ENCODE measurements at places on chromosomes 11 and 22.

DNA sequence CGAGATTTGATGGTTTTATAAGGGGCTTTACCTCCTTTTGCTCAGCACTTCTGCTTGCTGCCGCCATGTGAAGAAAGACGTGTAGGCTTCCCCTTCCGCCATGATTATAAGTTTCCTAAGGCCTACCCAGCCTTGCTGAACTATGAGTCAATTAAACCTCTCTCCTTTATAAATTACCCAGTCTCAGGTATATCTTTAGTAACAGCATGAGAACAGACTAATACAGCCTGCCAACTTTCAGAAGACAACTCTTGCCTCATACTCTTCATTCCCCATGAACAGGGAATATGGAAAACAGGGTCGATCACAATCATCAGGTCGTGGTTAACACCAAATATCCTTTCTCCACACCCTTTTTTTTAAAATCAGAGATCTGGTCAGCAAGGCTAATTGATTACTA is 83.0 kb downstream of the MPPED2 start:
- DNase-seq: no peak

- no peak for DNase-seq
Measured at GRCh38 chr22:46965555-46966494, 203.4 kb downstream of the TBC1D22A start.

GRCh38 chr22:49176956-49177355 is 650.7 kb downstream of the BRD1 start:
- no peak for DNase-seq

DNA sequence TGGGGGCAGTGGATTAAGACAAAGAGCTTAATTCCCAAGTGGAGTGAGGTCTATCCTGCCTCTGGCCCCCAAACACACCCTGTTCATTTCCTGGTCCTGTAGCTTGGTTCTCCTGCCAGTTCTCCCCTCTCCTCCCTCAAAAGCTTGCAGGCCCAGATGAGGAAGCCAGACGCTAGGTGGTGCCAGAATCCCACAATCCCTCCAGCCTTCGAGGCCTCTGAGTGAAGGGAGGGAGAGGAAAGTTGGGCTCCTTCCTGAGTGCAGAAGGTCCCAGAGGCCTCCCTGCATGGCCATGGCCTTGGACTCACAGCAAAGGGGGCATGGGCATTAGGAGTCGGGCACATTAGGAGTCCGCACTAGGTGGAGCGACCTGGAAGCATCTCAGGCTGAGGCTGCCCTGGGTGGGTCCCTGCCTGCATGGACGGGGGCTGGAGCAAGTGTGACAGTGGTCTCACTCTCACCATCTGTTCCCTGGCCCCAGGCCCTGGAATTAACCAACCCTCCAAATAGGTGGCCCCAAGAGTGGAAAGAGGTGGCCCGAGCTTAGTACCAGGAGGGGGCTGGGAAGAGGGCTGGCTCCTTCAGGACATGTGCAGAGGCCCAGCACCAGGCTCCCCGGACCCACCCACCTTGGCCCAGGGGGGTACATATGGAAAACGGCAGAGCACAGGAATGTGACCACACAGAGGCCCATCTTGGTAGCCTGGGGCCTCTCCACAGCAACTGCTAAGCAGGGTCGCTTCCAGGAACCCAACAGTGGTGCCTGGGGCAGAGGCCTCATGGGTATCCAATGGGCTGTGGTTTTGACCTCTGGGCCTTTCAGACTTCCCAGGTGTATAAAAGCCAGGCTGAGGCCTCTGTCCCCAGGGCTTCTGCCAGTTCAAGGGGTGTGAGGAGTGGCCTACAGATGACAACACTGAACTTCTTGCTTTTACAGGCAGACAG is 5.2 kb downstream of the FXYD2 start:
- peak; percentile 68 for DNase-seq
